ENCODE measurements at places on chromosomes 6 and 20.

DNA sequence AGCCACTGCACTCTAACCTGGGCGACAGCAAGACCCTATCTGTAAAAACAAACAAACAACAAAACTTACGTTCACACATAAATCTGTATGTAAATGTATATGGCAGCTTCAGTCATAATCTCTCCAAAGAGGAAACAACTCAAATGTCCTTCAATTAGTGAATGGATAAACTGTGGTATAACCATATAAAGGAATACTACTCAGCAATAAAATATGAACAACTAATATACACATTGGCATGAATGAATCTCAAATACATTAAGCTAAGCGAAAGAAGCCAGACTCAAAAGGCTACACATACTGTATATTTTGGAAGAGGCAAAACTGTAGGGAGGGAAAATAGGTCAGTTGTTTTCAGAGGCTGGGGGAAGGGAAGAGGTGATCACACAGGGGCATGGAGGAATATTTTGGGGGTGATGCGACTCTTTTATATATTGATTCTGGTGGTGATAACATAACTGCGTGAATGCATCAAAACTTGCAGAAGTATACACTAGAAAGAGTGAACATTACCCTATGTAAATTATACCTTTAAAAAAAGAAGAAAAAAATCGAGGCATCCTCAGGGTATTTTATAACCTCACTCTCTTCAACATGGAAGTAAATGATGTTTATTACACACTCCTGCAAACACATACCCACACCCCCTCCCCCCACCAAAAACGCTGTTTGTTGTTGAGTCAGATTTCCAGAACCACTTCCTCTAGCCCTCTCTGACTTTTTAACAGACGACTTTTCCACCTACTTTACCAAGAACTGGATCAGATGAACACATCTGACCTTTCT is 115.2 kb upstream of the RNF24 start:
- no peak overlapping the region for H3K27ac ChIP-seq
- no peak overlapping the region for H3K4me3 ChIP-seq
- H3K27me3 ChIP-seq, result no peaks in the 10 kb centered on the region
- H3K4me1 ChIP-seq, result no peaks in the 10 kb centered on the region

DNA sequence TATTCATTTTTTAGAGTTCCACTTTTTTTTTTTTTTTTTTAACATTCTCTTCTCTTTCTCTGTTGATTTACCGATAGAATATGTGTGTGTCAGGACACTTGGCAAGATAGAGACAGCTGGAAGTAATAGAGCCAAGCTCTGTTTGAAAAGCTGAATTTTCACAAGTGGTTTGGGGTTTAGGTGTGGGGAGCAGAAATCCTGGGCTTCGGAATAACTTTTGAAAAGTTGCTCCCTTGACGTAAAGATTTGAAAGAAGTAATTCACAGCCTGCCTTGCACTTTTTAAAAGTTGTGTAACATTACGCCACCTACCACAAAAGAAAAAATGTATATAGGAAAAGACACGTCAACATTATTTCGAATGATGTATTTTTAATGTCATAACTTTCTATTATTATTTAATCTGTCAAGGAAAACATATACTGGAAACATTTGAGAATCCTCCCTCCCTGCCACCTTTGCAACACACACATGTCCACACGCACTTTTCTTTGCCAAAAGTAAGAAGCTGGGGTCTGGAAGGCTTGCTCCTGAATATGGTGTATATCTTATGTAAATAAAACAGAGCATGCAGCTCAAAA is 917.9 kb downstream of the KIF16B start:
- no peak overlapping the region for H3K4me3 ChIP-seq
- H3K27me3 ChIP-seq, result no peaks in the 10 kb centered on the region
- no peaks in the 10 kb centered on the region for H3K36me3 ChIP-seq
- DNase-seq, result no peak
- no peaks in the 10 kb centered on the region for H3K4me1 ChIP-seq

DNA sequence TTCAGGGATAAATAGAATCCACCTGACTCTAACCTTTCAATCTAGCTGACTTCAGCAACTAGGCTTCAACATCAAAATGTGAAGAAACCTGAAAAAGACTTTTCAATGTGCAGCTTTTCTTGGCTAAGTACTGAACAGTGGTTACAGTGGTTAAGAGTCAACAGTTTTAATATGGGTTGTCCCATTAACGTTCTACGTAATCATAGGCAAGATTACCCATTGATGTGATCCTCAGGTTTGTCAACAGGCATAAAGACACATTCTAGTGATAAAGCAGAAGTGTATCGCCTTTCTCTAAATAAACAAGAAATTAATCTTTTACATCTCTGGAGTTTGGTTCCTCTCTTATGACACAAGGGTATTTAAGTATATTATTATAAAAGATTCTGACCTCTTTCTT is 154.1 kb upstream of the RUNX2 start:
- no peaks in the 10 kb centered on the region for H3K36me3 ChIP-seq
- DNase-seq, result no peak
- H3K4me3 ChIP-seq, result no peak overlapping the region
- H3K4me1 ChIP-seq, result no peaks in the 10 kb centered on the region
- no peak overlapping the region for H3K27ac ChIP-seq

- H3K36me3 ChIP-seq, result no peaks in the 10 kb centered on the region
- H3K27ac ChIP-seq, result peak overlapping the region; percentile 87
- no peaks in the 10 kb centered on the region for H3K27me3 ChIP-seq
- peaks cover 5% of the 10 kb centered on the region for H3K4me1 ChIP-seq
These were observed 20.0 kb upstream of the TRIM27 start for GRCh38 chr6:28943557-28944411.

DNA sequence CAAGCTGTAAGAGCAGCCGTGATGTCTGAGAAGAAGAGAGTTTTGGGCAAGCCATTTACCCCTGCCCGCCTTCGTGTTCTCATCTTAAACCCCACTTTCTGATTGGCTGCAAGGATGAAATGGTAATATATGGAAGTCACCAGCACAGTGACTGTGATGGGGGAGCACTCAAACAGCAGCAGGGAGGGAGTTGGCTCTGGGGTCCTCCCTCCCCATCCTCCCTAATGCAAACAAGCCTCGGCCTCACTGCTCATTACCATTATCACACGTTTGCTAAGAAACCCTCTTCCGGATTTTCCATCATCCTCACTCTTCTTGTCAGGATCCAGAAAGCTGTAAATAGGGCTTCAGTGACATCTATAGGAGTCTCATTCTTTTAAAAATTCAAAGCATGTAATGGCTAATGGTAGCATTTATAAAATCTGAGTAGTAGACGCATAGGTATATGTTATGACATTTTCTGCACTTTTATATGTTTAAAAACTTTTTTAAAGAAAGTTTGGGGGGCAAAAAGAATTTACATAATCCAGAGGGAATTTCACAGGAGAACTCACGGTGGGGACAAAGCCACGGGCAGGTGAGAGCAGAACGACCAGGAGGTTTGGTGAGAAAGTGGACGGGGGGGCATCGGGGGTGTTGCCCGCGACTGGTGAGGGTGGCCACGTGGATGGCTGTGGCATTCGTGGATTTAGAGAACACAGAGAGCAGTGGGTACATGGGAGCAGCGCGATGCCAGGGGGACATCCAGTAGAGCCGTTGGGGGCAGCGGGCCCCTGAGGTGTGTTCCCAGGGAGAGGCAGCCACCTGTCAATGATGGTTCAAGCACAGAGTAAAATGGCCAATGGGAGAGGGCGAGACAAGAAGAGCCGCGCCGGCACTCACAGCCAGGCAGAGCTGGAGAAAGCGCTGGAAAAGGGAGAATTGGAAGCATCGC is 29.6 kb downstream of the SUMO4 start:
- DNase-seq, result no peak
- H3K27ac ChIP-seq, result no peak overlapping the region
- H3K4me3 ChIP-seq, result no peak overlapping the region
- no peaks in the 10 kb centered on the region for H3K36me3 ChIP-seq

GRCh38 chr20:4465855-4466545 is 255.7 kb upstream of the PRND start:
- no peaks in the 10 kb centered on the region for H3K27me3 ChIP-seq
- H3K4me3 ChIP-seq, result no peak overlapping the region
- H3K27ac ChIP-seq, result no peak overlapping the region

GRCh38 chr6:125346201-125346925 is 44.6 kb upstream of the HDDC2 start:
- H3K36me3 ChIP-seq, result no peaks in the 10 kb centered on the region
- H3K4me3 ChIP-seq, result no peak overlapping the region
- peaks cover 8% of the 10 kb centered on the region for H3K4me1 ChIP-seq

DNA sequence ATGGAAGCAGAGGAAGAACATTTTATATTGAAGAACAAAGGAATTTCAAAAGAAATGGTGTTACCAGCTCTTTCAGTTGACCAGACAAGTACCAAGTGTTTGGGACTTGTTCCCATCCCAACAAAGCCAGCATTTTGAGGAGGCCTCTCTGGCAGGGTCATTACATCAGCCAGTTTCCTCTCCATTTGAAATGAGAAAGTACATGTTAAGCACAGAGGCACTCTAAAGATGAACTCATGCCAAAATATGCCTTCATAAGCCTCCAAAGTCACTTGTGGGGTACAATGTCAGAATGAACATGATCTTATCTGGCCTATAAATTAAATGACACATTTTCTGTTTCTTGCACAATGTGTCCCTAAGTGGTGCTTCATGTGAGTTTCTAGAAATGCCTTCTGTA is 223.9 kb downstream of the PRL start:
- H3K36me3 ChIP-seq, result no peaks in the 10 kb centered on the region
- peaks cover 26% of the 10 kb centered on the region for H3K4me1 ChIP-seq
- no peak for DNase-seq
- no peaks in the 10 kb centered on the region for H3K27me3 ChIP-seq

GRCh38 chr6:29947077-29947980 is 5.0 kb downstream of the HLA-A start:
- no peaks in the 10 kb centered on the region for H3K27me3 ChIP-seq
- H3K27ac ChIP-seq, result no peak overlapping the region
- H3K4me1 ChIP-seq, result no peaks in the 10 kb centered on the region
- no peak overlapping the region for H3K4me3 ChIP-seq
- no peak for DNase-seq
- peaks cover 30% of the 10 kb centered on the region for H3K36me3 ChIP-seq

GRCh38 chr6:107340881-107341280 is 118.5 kb downstream of the PDSS2 start:
- H3K36me3 ChIP-seq, result no peaks in the 10 kb centered on the region
- H3K27me3 ChIP-seq, result no peaks in the 10 kb centered on the region
- no peaks in the 10 kb centered on the region for H3K4me1 ChIP-seq
- no peak overlapping the region for H3K27ac ChIP-seq

GRCh38 chr20:50563133-50563944 is 53.2 kb downstream of the PTPN1 start:
- peaks cover 67% of the 10 kb centered on the region for H3K36me3 ChIP-seq
- H3K27ac ChIP-seq, result no peak overlapping the region
- DNase-seq, result no peak
- H3K4me1 ChIP-seq, result peaks cover 37% of the 10 kb centered on the region
- no peak overlapping the region for H3K4me3 ChIP-seq

Measured in heart left ventricle (tissue), 16 donors.